Stimulated activated CD4-positive, alpha-beta T cell treated with anti-CD3 and anti-CD28 coated beads, Interleukin-1b, Interleukin-23, amount 100 ng/mL, for 1 hour (primary cell): ENCODE measurements at places on chromosomes 7 and 10.

DNA sequence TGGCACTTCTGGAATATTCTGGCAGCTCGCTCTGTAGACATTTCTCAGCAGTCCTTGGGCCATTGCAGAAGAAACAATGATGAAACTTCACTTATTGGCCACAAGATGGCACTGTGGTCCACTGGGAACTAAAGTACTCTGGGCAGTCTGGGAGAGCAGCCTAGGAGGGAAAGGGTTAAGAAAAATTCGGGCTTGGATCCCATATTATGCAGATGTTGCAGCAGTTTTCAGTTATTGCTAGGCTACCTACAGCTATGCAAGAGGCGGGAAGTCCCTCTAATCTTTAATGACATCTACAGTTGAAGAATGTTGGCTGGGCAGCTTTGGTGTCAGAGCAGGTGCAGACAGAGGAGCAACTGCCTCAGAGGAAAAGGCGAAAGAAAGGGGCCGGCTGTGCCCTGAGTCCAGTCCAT is 201.7 kb upstream of the PRSS58 start:
- no peak for DNase-seq

- no peak for DNase-seq
Measured at GRCh38 chr10:101007915-101008822, 8.6 kb downstream of the LZTS2 start.

- DNase-seq, result no peak
Measured at GRCh38 chr10:110524179-110524858, 26.6 kb downstream of the DUSP5 start.

- no peak for DNase-seq
Measured at GRCh38 chr7:144454256-144455039, 51.0 kb upstream of the NOBOX start.

- DNase-seq, result no peak
Measured at GRCh38 chr7:139403601-139404000, 43.9 kb downstream of the LUC7L2 start.

- DNase-seq, result no peak
Measured at GRCh38 chr10:112851588-112852211, 98.3 kb upstream of the TCF7L2 start.

DNA sequence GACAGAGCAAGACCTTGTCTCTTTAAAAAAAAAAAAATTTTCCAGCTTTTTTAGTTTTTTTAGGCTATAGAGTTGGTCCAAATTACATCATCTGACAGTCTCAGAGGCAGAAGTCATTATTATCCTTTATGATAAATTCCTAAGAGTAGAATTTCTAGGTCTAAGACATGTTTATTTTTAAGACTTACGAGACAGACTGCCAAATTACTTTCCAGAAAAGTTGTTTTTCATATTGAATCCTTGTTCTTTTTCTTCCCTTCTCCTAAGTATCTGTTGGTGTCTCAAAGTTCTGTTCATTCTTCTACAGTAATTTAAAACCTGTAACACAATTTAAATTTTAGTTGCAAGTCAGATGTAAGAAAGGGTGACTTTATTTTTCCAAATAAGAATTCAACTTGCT is 421.4 kb downstream of the GALNT17 start:
- DNase-seq, result no peak

DNA sequence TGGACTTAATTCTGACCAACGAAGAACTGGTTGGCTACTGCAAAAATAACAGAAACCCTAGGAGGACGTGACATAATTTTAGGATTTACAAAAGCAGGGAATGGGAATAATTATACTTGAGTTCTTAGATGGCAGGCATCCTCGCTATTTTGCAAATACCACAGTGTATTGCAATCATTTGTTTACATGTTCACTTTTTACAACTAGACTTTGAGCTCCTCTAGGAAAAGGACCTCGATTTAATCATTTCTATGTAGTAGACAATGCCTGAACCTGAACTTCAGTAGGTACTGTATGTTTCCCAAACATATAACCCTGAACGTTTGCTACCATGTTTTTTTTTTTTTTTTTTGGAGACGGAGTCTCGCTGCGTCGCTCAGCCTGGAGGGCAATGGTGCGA is 137.7 kb downstream of the CNOT4 start:
- DNase-seq, result no peak

DNA sequence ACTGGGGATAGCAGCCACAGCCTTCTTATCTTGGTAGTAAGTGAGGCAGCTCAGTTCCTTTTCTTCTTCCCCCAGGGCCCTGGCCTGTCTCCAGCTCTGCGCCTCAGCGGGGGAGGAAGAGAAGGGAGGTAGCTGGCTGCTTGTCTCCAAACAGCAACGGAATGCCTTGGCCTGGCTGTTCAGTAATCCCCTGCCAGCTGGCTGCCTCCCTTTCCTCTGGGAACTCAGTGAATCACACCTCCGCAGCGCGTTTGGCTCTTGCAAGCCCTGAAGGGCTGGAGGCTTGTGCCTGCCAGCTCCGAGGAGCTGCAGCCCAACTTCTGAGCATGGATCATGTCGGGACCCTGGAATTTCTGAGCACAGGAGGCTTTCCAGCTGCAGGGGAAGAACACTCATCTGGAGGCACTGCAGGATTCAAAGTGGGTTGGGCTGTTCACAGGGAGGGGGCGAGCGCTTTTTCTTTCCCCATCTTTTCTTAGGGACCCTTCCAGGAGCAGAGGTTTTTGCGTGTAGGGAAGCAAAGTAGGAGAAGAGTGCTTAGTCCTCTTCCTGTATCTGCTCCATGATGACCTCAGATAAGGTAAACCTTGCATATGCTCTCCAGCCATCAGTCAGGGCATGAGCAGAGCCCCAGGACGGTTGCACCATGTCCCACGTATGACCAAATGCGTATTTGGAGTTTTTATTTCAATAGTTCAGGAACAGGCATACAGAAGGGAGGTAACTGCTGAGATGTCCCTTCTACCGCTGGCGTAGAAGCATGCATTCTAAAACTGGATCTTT is 253.2 kb upstream of the INHBA start:
- no peak for DNase-seq

DNA sequence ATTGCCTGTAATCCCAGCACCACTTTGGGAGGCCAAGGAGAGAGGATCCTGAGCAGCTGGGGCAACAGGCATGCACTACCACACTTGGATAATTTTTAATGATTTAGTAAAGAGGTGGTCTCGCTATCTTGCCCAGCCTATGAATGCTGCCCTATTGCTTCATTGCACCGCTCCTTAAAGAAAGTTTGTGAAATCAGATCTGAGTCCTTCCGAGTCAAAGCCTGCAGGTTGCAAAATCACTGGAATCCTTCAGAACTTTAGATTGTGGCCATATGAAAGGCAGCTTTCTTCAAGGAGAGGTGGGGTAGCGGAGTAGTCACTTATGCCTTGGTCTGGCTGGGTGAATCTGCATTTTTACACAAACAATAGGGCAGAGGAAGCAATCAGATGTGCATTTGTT is 166.3 kb downstream of the ARHGAP12 start:
- DNase-seq, result no peak

DNA sequence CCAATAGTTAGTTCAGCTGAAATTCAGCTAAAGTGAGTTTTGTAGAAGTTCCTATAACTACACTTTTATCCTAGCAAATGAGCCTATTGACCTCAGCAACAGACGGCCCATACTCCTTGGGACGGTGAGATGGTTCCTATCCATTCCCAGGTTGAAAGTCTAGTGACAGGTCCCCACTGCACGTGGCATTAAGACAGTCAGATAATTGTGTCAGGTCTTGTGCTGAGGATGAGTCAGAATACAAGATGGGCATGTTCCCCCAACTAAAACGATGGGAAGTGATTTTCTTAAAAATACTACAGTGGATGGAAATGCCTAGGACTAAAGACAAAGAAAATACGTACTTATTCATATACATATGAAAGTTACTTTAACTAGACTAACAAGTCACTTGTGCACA is 2.1 kb downstream of the CAV1 start:
- no peak for DNase-seq

DNA sequence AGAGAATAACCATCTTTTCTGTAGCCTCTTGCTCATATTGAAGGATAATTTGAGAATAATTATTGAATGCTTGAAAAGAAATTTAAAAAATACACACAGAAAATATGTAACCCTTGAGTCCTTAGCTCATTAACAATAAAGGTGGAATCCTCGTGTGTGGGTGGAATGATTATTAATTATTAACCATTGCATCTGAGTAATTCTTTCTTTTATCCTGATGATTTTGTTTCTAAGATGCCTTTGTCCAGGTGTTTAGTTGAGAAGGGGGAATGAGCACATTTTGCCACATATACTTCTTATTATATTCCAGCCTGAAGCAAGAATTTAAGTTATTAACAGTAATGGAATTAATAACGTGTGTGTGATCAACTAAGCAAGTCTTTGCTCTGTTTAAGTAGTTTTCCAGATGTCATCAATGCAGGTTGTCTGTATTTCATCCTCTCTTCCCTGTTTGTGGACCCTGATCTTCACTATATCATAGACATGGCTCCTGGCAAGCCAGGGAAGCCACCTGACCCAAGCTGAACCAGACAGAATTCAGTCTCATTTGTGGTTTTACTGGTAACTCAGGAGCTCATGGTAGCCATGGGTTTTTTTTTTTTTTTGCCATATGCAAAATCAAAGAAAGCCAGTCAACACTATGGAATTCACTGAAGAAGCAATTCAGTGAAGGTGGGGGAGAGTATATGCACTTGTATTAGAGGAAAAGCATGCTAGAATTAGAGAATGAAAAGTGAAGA is 144.3 kb downstream of the KIF20B start:
- no peak for DNase-seq

DNA sequence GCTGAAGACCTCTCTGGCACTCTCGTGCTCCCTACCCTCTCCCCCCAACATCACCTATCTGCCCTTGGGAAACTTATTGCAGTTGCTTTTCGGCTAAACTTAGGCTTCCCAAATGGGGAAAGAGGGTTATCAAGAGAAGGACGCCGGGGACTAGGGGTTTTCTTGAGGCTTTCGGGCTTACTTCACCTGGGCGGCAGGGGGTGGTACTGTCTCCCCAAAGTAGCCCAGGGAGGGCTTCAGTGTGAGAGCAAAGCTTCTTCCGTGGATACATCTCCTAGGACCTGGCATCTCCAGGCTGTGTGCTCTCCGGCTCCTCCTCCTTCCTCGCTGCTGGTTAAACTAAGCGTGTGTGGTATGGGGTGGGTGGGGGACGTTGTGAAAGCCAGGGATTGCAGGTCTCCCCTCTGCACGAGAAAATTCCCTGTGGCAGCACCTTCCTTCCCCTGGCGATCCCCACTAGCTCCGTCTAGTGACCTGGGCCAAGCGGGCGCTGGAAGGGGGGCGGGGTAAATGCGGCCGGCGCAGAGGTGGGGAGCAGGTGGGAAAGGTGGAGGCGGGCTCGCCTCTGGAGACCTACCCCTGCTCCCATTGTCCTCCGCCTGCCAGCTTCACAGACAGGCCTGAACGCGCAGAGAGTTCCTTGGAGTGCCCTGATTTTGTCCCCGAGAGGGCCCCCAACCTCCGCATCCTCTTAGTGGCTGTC is 1.1 kb downstream of the PLXDC2 start:
- no peak for DNase-seq

GRCh38 chr7:152666078-152666477 is 9.9 kb downstream of the XRCC2 start:
- no peak for DNase-seq

DNA sequence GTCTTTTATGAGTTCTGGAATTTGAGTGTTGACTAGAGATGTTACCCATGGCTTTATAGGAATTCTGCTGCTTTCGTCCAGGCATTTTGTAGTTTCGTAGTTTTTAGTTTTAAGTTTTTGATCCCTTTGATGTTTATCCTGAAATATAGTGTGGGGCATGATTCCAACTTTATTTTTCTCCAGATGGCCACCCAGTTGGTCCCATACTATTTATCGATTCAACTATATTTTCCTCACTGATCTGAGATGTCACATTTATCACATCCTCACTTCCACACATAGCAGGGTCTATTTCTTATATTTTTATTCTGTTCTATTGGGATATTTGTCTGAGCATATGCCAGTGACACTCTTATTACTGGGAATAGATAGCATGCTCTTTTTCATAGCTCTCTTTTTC is 33.9 kb downstream of the ADRA2A start:
- DNase-seq, result no peak

DNA sequence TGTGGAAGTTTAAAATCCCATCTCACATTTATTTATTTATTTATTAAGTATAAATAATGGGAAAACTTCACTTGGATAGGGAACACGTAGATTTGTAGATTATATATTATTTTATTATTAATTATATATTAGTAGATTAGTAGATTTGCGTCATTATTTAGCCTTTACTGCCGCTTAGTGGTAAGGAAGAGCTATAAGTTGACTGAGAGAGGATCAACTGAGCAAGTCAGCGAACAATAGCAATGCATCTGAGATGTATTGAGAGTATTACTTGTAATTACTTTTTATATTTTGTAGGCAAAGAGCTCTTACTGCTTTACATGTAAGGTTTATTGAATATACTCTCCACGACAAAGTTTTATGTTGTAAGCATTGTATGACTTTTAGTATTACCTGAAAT is 244.5 kb upstream of the ANKRD30A start:
- no peak for DNase-seq

- no peak for DNase-seq
Measured at GRCh38 chr7:75925717-75926435, 10.9 kb downstream of the POR start.

DNA sequence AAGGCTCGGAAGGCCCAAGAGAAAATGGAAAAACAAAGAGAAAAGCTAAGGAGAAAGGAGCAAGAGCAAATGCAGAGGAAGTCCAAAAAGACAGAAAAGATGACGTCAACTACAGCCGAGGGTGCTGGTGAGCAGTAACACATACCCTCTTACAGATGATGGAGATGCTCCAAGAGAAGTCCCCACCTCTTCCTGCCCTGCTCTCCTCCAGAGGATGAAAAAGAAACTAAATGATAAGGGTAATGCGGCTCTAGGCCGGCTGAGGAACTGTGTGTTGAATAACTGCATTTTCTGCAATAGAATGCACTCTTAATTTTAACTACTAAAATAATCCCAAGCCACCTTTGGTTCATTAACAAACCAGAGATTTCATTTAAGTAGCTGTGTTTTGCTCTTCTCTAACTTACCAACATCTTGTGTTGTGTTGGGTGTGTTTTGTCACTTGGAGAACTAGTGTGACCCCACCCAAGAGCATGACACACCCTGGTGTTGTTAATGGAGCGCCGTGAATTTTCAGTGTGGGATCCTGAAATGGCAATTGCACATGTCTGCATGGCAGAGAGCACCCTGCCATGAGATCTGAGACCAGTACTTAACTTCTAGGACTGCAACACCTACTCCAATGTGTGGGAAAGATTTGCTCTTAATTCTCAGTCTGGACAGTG is 34.0 kb downstream of the PON1 start:
- no peak for DNase-seq

- no peak for DNase-seq
Measured at GRCh38 chr10:5584895-5585516, 60.2 kb downstream of the CALML3 start.
